ENCODE measurements at places on chromosomes 5 and 9.

GRCh38 chr5:141135030-141135717 lies at the start of gene PCDHB5:
PCDHB5 (plus strand) TSS chr5:141135206; CDS start chr5:141135435, 229 bp downstream.
- peak; percentile 19 for DNase-seq

- DNase-seq = peak; percentile 55
These were observed 124.0 kb downstream of the ESM1 start for GRCh38 chr5:54861212-54861894.

DNA sequence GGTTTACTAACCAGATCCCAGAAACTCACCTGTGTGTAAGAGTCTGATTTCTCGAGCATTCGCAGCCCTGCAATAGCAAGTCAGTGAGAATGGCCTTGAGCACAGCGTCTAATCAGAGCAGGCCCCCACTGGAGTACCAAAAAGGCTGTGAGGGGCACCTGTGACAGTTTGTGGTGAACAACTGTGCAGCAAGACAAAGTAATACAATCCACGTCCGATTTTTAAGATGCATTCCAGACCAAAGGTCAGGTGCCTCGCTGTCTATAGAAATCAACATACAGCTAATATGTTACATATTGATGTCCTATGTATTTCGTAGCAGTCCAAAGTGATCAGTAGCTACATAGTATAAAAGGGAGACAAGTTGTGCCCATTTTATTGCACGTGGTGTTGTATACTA lies 55.7 kb upstream of the BOD1 start:
- no peak for DNase-seq

GRCh38 chr5:120419127-120419526 lies 45.0 kb upstream of the PRR16 start:
- DNase-seq = no peak
